Dorsolateral prefrontal cortex (tissue), 122 donors: ENCODE measurements at places on chromosomes 3 and 15.

DNA sequence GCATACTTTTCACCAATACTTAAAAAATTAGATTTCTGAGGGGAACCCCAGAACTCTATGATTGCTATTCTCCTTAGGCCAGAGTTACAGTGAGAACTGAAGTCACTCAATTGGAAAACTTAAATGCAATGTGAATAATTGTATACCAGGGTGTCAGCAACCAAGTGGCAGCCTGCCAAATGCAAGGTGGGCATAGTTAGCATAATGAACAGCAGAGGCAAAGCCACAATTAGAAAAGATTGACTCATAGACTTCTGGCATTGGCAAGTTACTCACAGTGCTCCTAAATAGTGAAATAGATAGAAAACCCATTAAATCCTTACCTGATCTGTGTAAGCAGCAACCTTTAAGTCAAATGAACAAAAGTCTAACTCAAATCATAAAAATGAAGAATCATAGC, 94.9 kb downstream of the BCHE start:
- no peak for DNase-seq

GRCh38 chr3:178645503-178645902, 109.3 kb downstream of the KCNMB2 start:
- DNase-seq = no peak

GRCh38 chr3:14345496-14346150, 56.8 kb upstream of the SLC6A6 start:
- no peak for DNase-seq

GRCh38 chr3:132595014-132595413, 2.1 kb upstream of the ACKR4 start:
- DNase-seq = no peak

DNA sequence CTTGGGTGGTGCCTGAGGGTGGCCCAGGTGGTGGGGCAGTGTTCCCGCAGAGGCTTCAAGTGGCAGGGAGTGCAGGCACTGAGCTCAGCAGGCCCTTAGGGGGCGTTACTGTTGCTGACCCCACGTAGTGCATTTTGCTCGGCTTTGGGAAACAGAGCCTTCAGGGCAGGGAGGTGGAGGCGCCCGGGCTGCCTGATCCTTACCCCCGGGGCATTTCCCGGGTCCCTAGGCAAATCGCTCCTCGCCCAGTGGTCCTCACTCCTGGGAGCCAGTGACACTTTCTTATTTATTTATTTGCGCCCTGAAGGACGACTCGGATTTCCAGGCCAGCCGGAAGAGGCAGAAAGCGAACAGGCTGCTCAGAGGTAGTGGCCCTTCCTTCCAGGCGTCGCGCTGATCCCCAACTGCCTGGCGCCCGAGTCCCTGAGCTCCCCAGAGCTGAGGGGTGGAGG, 10.1 kb upstream of the FOXB1 start:
- DNase-seq = no peak

GRCh38 chr15:96374499-96374898, 44.0 kb downstream of the NR2F2 start:
- no peak for DNase-seq

- DNase-seq = no peak
These were observed 473 bp downstream of the LSM3 start for GRCh38 chr3:14179114-14179465.

GRCh38 chr3:38782148-38782547, 33.9 kb downstream of the SCN10A start:
- DNase-seq = no peak

DNA sequence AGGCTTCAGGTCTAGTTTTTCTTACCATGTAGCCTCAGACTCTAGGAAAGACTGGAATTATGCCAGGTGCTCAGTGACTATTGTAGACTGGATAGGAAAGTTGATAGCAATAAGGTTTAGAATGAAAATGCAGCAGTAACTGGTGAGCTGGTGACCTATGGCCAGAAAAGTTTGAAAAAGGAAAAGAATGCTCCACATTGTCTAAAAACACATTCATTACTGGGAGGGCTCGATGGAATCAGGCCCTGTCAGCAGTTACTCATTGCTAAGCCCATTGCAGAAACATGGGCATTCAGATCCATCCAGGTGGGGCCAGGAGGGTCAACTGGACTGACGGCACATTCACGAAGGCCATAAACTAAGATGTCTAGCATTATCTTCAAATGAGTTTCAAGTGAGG, 8.7 kb upstream of the MBNL1 start:
- no peak for DNase-seq

GRCh38 chr15:101608201-101608600, 44.0 kb downstream of the TM2D3 start:
- DNase-seq = no peak
